Omental fat pad (tissue), 4 donors: ENCODE measurements at places on chromosomes 5 and 9.

- no peak for DNase-seq
Observed at GRCh38 chr5:93599001-93599379, 16.0 kb downstream of the NR2F1 start.

GRCh38 chr9:79578891-79579290 lies 7.1 kb downstream of the TLE4 start:
- DNase-seq, result no peak

DNA sequence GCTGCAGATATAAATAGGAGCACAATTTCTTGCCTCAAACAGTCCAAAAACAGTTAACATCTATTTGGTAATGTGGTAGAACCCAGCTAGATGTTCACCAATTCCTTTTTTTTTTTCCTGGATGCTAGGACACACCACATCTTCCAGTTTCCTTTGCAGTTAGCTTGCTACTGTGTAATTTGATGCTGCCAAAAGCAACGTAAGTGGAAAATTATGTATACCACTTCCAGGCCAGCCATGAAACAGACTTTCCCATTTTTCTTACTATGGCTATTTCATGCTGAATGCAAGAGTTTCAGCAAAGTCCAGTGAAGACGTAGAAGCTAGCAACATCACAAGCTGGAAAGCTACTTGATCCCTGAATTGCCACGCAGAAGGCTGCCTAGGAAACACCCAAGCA lies 667.2 kb downstream of the TLE1 start:
- DNase-seq, result no peak

GRCh38 chr9:127446713-127447415 lies 4.3 kb downstream of the RPL12 start:
- no peak for DNase-seq

- no peak for DNase-seq
Observed at GRCh38 chr5:103624675-103625074, 62.1 kb upstream of the NUDT12 start.

DNA sequence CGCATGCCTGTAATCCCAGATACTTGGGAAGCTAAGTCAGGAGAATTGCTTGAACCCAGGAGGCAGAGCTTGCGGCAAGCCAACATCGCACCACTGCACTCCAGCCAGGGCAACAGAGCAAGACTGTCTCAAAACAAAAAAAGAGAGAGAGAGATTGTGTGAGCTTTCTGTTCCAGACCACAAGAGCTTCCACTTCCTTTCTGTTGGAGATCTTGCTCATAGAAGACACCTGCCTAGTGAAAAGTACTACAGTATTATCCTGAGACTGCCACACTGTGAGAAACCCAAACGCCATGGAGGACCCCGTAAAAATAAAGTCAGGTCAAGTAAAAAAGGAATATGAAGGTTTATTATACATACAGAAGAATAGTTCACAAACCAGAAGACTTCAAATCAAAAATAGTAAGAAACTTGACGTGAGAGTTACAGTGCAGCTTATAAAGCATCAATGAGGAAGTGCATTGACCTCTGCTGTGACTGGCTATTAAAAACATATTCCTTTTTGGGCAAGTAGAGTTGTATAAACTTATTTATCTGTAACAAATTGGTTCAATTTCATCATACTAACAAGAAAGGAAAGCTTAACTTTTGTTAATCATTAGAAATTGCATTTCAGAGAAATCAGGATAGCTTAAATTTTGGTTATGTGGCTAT lies 4.3 kb upstream of the EMB start:
- DNase-seq, result no peak
